Common myeloid progenitor, CD34-positive (primary cell): ENCODE measurements at places on chromosomes 13 and 19.

DNA sequence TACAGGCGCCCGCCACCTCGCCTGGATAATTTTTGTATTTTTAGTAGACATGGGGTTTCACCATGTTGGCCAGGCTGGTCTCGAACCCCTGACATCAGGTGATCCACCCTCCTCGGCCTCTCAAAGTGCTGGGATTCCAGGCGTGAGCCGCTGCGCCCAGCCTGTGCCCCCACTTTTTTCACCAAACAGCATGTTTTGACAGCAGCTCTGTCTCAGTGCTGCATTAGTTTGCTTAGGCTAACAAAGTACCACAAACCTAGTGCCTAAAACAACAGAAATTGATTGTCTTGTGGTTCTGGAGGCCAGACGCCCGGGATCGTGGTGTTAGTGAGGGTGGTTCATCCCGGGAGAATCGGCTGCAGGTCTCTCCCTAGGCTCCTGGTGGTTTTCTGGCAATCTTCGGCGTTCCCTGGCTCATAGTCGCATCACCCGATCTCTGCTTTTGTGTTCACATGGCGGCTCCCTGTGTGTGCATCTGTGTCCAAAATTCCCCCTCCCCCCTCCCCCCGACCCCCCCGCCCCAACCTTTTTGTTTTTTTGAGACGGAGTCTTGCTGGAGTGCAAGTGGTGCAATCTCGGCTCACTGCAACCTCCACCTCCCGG lies 30.0 kb downstream of the MYH14 start:
- no peaks in the 10 kb centered on the region for H3K4me1 ChIP-seq
- H3K4me3 ChIP-seq = no peak overlapping the region
- DNase-seq = no peak
- H3K27ac ChIP-seq = no peak overlapping the region
- no peaks in the 10 kb centered on the region for H3K36me3 ChIP-seq

DNA sequence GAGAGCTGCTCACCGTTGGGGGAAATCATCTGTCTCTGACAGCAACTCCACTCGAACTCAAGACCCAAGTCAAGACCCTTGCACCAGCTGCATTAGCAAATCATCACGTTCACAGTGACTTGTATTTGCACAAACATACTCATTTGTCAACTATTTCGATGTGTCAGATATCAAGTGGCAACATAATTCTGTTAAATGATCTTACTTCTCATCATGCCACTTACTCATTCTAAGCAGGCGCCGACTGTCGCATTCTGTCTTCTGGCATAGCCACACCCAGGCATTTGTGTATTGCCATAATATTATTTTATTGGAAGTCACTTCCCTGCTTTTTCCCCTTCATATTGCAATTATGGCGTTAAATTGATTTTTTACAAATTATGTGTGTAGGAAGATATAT lies 23.0 kb upstream of the ATP1A3 start:
- no peaks in the 10 kb centered on the region for H3K27me3 ChIP-seq
- no peak overlapping the region for H3K27ac ChIP-seq
- H3K36me3 ChIP-seq = peaks cover 5% of the 10 kb centered on the region

GRCh38 chr13:99203601-99204579 lies 3.2 kb downstream of the UBAC2 start:
- no peak for DNase-seq
- peaks cover 23% of the 10 kb centered on the region for H3K4me1 ChIP-seq
- no peak overlapping the region for H3K27ac ChIP-seq
- no peak overlapping the region for H3K4me3 ChIP-seq
- no peaks in the 10 kb centered on the region for H3K27me3 ChIP-seq
- peaks cover 5% of the 10 kb centered on the region for H3K36me3 ChIP-seq

- H3K4me1 ChIP-seq = peaks cover 10% of the 10 kb centered on the region
- peaks cover 7% of the 10 kb centered on the region for H3K36me3 ChIP-seq
- DNase-seq = peak; percentile 58
- no peak overlapping the region for H3K27ac ChIP-seq
- H3K4me3 ChIP-seq = no peak overlapping the region
- H3K27me3 ChIP-seq = no peaks in the 10 kb centered on the region
These were observed 7.6 kb downstream of the DNAJB1 start for GRCh38 chr19:14510311-14511228.

DNA sequence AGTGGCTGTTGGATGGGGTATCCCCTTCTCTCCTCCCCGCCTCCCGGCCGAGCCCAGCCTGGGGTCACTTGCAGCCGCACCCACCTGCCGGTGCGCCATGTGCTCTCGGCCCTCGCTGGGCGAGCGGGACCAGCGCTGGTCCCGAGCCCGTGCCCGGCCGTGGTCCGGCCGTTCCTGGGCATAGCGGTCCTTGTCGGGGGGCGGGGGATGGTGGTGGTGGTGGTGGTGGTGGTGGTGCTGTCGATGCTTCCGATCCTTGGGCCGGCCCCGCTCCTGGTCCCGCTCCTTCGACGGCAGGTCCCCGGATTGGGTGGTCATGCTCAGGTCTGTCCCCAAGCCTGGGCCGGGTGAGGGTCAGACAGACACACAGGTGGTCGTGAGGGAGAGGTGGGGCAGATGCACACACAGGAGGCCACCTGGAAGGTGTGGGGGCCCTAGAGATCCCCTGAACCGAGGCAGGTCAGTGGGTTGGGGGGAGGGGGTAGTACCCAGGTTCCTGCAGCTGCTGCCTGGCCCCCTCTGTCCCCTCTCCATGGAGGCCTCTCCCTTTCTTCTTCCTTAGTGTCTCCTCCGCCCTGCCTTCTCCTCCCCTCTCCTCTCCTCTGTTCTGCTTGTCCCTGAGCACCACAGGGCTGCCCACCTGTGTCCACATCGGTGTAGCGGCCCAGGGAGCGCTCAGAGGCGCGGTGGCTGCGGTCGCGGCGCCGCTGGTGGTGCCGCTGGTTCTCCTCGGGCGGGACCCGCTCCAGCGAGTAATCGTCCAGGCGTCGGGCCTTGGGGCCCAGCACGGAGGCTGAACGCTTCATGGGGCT lies 58.7 kb downstream of the IER2 start:
- no peaks in the 10 kb centered on the region for H3K27me3 ChIP-seq
- peaks cover 17% of the 10 kb centered on the region for H3K4me1 ChIP-seq
- DNase-seq = no peak
- H3K4me3 ChIP-seq = peak overlapping the region; percentile 73
- no peaks in the 10 kb centered on the region for H3K36me3 ChIP-seq

DNA sequence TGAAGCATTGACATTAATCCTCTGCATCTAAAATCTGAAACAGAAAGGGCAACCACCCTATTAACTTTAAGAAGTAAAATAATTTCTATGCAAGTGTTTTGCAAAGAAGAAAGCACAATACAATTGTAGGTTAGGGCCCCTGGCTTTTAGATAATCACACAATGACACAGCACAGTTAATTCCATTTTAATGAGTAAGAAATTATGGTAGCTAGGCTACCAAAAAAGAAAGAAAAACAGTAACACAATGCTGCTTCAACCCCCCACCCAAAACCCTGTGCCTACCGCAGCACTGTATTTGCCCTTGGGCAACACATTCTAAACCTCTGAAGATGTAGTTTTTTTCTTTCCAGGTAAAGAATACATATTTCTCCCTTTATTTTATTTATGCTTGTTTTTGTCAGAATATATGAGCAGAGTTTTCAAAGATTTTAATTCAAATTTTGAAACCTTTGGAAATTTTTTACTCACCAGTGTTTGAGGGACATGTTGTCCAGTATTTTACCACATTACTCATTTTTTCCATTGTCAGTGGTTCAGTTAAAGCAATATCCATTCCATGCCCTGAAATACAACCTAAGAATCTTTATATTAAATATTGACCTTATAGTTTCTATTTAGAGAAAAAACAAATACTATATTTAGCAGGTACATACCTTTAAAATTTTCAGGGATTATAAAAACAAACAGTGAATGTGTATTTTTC lies 21.1 kb downstream of the SOHLH2 start:
- H3K36me3 ChIP-seq = no peaks in the 10 kb centered on the region
- no peaks in the 10 kb centered on the region for H3K4me1 ChIP-seq
- H3K4me3 ChIP-seq = no peak overlapping the region
- no peak overlapping the region for H3K27ac ChIP-seq

- H3K36me3 ChIP-seq = peaks cover 13% of the 10 kb centered on the region
- H3K27ac ChIP-seq = no peak overlapping the region
- no peaks in the 10 kb centered on the region for H3K27me3 ChIP-seq
- H3K4me1 ChIP-seq = no peaks in the 10 kb centered on the region
- H3K4me3 ChIP-seq = no peak overlapping the region
These were observed 23.5 kb downstream of the CDADC1 start for GRCh38 chr13:49271264-49271663.

DNA sequence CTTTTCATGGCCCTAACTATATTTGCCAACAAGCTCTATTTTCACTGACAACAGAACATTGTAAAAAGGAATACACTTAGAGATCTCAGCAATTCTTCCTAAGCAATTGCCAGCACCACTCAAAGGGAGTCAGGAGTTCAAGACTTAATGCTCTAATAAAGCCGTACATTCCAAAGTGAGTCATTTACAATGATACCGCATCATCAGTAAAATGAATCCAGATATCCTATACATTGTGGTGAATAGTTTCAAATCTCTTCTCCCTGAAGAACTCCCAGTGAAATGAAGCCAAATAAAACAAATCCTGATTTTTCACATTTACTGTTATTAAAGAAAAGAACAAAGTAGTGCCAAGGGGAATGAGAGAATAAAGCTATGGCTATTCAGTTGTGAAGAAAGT lies 2898.7 kb upstream of the PCDH20 start:
- DNase-seq = no peak
- H3K4me3 ChIP-seq = no peak overlapping the region
- no peak overlapping the region for H3K27ac ChIP-seq
- H3K4me1 ChIP-seq = no peaks in the 10 kb centered on the region
- H3K27me3 ChIP-seq = no peaks in the 10 kb centered on the region

DNA sequence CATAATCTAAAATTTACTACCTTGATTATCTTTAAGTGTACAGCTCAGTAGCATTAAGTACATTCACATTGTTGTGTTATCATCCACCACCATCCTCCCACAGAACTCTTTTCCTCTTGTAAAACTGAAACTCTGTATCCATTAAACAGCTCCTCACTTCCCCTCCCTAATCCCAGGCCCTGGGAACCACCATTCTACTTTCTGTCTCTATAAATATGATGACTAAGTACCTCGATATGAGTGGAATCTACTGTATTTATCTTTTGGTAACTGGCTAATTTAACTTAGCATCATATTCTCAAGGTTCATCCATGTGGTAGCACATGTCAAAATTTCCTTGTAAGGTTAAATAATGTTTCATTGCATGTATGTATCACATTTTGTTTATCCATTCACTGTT lies 49.0 kb upstream of the POMP start:
- H3K27ac ChIP-seq = no peak overlapping the region
- H3K27me3 ChIP-seq = no peaks in the 10 kb centered on the region
- no peaks in the 10 kb centered on the region for H3K36me3 ChIP-seq
- H3K4me1 ChIP-seq = peaks cover 8% of the 10 kb centered on the region
- H3K4me3 ChIP-seq = no peak overlapping the region

DNA sequence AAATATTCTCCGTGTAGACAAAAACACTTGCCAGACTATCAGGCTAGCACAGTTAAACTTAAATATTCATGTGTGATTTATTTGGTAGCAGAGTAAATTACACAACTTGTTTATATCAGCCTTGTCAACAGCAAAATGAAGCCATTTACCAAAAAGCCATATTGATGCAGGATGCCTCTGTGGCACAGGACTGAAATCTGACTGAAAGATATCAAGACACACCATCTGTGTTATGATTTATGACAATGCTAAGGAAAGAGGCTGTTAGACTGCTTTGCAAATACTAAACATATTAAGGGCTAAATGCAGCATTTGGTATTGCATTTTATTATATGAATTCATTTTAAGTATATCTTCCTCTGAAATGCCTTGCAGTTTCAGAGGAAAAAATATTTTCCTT lies 44.8 kb upstream of the FNDC3A start:
- H3K27ac ChIP-seq = no peak overlapping the region
- H3K4me3 ChIP-seq = no peak overlapping the region

- H3K27me3 ChIP-seq = no peaks in the 10 kb centered on the region
- H3K4me1 ChIP-seq = peaks cover 2% of the 10 kb centered on the region
- H3K27ac ChIP-seq = no peak overlapping the region
- H3K36me3 ChIP-seq = no peaks in the 10 kb centered on the region
- DNase-seq = no peak
These were observed 871.6 kb downstream of the PCDH9 start for GRCh38 chr13:66358564-66358963.

DNA sequence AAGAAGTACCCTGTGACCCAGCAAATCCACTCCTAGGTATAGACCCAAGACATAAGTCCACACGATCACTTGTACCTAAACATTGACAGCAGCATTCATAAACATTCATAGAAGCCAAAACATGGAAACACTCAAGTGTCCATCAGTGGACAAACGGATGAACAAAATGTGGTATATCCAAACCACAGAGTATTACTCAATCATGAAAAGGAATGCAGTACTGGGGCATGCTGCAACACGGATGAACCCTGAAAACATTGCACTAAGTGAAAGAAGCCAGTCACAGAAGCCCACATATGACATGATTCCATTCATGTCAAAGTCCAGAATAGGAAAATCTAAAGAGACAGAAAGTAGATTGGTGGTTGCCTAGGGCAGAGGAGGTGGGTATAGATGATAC lies 22.8 kb upstream of the CCNE1 start:
- no peaks in the 10 kb centered on the region for H3K27me3 ChIP-seq
- H3K4me3 ChIP-seq = no peak overlapping the region
- no peaks in the 10 kb centered on the region for H3K4me1 ChIP-seq
- no peak overlapping the region for H3K27ac ChIP-seq

GRCh38 chr13:20461481-20461859 lies 64.2 kb downstream of the CRYL1 start:
- H3K4me3 ChIP-seq = no peak overlapping the region
- DNase-seq = peak; percentile 33
- H3K27ac ChIP-seq = no peak overlapping the region
- H3K27me3 ChIP-seq = no peaks in the 10 kb centered on the region
- no peaks in the 10 kb centered on the region for H3K36me3 ChIP-seq
- peaks cover 11% of the 10 kb centered on the region for H3K4me1 ChIP-seq

- no peaks in the 10 kb centered on the region for H3K27me3 ChIP-seq
- H3K4me1 ChIP-seq = no peaks in the 10 kb centered on the region
- H3K27ac ChIP-seq = no peak overlapping the region
- no peak for DNase-seq
These were observed 39.6 kb downstream of the RAB20 start for GRCh38 chr13:110521946-110522345.

DNA sequence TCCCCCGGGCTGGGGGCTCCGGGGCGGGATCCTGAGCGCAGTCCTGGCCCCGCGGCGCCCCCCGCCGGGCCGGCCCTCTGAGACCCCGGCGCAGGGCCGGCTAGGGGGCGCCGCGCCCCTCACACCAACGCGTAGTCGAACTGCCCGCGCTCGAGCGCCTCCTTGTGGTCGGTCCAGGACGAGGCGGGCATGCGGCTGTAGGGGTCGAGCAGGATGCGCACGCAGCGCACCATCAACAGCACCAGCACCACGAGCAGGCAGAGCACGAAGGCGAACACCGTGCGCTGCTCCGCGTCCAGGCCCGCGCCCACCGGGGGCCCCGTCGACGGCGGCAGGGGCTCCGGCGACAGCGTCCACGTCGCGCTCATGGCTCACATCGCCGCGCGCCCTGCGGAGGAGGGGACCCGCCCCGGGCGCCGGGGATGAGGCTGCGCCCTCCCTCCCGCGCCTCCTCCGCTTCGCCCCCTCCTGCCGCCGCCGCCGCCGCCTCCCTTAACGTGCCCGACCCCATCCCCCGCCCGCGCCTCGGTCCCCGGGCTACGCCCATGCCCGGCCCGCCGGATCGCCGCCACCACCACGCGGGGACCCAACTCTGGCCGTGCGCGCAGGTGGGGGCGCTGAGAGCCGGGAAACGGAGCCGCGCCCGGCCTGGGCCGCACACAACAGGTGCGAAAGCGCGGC lies 624 bp downstream of the CTXN1 start:
- H3K4me1 ChIP-seq = no peaks in the 10 kb centered on the region
- no peaks in the 10 kb centered on the region for H3K27me3 ChIP-seq
- no peak overlapping the region for H3K4me3 ChIP-seq
- H3K27ac ChIP-seq = no peak overlapping the region
